Activated CD4-positive, alpha-beta T cell treated with anti-CD3 and anti-CD28 coated beads for 36 hours (primary cell): ENCODE measurements at places on chromosomes 3 and 15. TPM values are rescaled to one million over a fixed set of nuclear protein-coding genes. Genes with fewer than 3 reads are reported as not detected.
A peak's percentile ranks its signal among the peaks of the same experiment; 100 is the strongest.

Gene DUT
- 371 TPM for total RNA-seq

Gene TNNC1
- total RNA-seq: 2.7 TPM

GRCh38 chr15:85622221-85622831 is 172.4 kb downstream of the KLHL25 start:
- no peak for DNase-seq

DNA sequence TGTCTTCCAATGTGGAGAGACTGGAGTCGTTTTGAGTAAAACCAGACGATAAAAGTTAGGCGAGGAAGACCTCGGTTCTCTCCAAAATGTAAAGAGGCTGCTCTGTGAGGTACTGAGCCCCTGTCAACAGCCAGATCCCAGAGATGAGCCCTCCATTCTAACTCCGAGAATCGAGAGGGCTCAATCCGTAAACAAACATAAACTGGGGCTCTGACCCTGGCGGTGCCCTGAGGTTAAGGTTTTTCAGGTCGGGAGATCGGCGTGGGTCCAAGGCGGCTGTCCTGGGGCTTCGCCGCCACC is 417 bp downstream of the TBCCD1 start:
- DNase-seq: no peak

GRCh38 chr3:13768453-13768852 is 111.4 kb downstream of the WNT7A start:
- no peak for DNase-seq

DNA sequence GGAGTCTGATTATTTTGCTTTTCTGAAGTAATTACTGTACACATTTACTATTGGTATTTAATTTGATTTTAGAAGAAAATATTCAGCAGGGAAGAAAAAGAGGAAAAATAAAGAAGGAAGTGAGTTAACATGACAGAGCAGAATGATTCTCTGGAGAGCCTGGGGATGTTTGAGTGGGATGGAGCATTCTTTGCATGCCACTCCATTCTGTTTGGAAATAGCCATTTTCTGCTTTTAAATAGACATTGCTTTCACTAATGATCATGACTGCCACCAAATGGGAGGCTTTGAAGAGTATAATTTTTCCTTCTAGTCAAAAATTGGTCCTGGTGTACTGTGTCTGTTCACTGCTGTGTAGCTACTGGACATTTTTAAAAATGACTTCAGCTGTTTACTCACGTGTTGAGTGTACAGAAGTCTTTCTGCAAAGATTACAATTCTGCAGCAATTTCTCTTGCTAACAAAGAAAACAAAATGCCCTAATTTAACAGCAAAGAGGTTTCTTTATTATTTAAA is 196.1 kb downstream of the RYR3 start:
- DNase-seq: no peak

DNA sequence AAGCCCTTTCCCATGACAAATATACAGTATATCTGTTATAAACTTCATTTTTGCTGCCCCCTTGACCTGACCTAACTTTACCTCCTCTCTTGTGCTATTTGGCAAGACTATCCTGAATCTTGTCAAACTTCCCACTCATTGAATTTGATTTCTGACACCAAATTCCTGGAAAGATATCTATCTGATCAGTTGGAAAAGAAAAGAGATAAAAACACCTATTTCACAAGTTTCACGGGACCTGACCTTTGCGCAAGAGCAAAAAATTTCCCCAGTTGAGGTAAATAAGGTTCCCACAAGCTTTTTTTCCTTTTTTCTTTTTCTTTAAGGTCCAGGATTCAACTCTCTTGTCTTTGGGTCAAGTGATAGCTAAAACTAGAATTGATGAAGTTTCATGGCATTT is 189.2 kb upstream of the LPP start:
- DNase-seq: no peak

Gene DNAJC19
- 80.7 TPM for total RNA-seq

DNA sequence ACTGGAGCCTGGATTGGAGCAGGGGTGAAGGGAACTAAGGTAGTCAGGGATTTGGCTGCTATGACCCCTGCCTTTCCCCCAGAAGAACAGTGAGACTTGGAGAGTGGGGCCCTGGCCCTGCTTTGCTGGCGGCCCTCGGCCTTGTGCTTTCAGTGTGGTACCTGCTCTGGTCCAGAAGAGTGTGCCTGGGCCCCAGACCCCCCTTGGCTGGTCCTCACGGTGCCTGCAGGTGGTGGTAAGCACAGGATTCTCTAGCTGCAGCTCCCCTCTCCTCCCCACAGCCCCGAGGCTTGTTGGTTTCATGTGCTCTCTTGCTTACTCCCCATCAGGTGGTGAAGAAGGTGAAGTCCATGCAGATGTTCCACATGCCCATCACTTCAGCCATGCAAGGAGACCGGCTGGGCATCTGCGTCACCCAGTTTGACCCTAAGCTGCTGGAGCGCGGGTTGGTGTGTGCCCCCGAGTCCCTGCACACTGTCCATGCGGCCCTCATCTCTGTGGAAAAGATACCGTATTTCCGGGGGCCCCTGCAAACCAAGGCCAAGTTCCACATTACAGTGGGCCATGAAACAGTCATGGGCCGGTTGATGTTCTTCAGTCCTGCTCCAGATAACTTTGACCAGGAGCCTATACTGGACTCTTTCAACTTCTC is 125.7 kb downstream of the DNAJB8 start:
- no peak for DNase-seq

DNA sequence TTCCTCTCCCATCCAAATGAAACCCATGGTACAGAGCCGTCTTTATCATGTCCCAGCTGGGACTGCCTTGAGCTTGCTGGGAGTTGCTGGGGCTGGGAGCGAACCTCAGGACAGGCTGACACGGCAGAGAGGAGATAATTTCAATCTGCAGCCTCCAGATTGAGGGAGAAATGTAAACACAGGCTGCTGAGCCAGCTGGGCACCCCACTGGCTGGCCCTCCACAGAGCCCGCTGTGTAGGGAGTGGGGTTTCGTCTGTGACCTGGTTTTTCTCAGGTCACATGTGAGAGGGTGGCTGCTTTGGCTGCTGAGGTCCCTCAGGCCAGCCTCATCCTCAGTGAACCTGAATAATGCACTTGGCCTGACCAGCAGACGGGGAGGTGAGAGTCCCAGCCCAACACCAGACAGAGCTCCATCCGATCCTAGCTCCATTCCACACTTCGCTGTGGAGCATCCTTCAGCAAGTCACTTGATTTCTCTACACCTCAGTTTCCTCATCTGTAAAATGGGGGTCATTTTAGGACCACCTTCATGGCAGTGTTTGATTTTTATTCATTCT is 121.6 kb upstream of the MRPS22 start:
- DNase-seq: no peak

Gene TMF1
- 33.2 TPM for total RNA-seq

Gene TTLL13
- 0.46 TPM for total RNA-seq

Gene ZBED2
- total RNA-seq: 313 TPM

DNA sequence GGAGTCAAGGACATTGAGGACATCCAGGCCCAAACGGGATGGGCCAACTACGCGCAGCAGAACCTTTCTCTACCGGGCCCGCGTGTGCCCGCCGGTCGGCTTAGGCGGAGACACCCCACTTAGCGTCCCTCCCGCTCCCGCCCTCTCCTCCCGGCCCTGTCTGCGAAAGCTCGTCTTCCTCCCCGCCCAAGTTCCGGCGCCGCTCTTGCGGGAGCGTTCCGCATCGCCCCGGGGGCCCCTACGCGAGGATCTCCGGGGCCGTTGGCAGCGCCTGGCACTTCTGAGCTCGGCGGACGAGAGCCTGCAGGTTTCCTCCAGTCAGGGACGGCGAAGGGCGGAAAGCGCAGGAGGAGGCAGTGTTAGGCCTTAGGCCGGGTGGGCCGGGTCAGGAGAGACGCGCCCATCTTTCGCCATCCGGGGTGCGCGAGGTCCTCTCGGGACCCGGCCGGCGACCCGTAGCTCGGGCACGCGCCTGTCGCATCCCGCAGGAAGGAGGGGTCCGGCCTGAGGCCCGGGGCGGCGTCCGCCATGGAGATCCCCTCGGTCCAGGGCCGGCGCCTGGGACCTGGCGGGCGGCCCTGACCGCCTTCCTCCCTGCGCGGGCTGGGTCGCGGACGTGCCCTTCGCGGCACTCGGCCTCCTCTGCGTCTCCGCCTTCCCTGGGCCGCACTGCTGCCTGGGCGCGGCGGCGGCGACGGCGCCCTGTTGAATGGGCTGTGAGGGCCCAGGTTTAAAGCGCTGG is at the start of gene FEM1B:
Gene FEM1B (plus strand): TSS at position 143 of the 742 bp plus-strand sequence. CDS start 673 bp downstream, outside the sequence.
- peak; percentile 94 for DNase-seq

Gene TERC
- 11.1 TPM for total RNA-seq

GRCh38 chr3:51668756-51669155 is 2.3 kb upstream of the TEX264 start:
- no peak for DNase-seq

- no peak for DNase-seq
Observed at GRCh38 chr15:79629687-79630086, 197.6 kb downstream of the MINAR1 start.

Gene MCTP2
- total RNA-seq: 25.2 TPM

Gene VIPR1
- 6.7 TPM for total RNA-seq

- DNase-seq: peak; percentile 80
Observed at GRCh38 chr3:72338082-72338941, 509.9 kb downstream of the SHQ1 start.

- no peak for DNase-seq
Observed at GRCh38 chr15:57582090-57582489, 9.6 kb upstream of the MYZAP start.

Gene IL20RB
- total RNA-seq: 0.93 TPM

Gene ISLR
- total RNA-seq: not detected

DNA sequence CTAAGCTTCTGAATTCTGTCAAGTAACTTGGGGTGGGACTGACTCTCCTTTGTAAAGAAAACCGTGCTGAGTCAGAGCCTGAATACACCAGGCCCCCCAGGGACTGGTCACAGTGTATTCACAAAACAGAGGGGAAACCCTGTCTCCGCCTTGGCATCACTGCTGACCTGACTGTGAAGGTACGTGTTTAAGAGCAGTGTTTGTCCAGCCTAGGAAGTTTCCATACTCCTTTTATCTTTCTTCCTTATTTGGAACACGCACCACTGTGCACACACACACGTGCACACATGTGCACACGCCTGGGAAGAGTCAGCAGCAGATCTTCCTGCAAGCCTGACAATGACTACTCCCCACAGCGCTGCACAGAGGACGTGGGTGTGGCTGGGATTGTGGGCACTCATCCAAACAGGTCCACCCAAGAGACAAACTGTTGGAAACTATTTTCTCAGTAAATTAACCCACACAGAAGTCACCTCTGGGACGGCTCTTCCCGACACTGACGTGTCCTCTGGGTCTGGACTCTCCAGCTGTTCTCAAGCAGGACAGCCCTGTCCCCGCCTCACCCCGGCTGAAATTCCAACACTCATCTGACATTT is 87.7 kb downstream of the ATP10A start:
- DNase-seq: no peak

Gene GCSAM
- 12.1 TPM for total RNA-seq
